ENCODE measurements at places on chromosomes 1 and 21. TPM values are rescaled to one million over a fixed set of nuclear protein-coding genes. Genes with fewer than 3 reads are reported as not detected.
A peak's percentile ranks its signal among the peaks of the same experiment; 100 is the strongest.

SPATA21 gene
- not detected for total RNA-seq

SLC22A15 gene
- 3.4 TPM for total RNA-seq

CTH gene
- total RNA-seq = 0.77 TPM

DNA sequence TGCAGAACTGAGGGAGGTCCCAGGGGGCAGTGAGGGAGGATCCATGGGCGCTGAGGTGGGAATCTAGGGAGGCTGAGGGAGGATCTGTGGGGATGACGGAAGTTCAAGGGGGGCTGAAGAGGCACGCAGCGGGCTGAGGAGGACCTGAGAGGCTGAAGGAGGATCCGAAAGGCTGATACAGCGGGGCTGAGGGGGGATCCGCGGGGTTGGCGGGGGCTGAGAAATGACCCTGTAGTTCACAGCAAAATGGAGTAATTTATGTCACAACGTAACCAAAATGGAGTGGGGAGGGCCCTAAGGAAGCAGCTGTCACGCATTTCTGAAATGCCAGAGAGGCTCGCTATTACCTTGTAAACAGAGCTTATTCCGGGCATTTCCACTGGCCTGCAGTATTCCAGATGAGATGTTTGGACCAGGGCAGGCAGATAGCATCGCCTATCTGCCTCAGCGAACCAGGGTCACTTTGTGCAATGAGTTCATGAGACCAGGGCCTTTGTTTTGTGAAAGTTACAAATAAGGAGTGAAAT, 926 bp upstream of the MRPL55 start:
- peak; percentile 66 for DNase-seq

DNA sequence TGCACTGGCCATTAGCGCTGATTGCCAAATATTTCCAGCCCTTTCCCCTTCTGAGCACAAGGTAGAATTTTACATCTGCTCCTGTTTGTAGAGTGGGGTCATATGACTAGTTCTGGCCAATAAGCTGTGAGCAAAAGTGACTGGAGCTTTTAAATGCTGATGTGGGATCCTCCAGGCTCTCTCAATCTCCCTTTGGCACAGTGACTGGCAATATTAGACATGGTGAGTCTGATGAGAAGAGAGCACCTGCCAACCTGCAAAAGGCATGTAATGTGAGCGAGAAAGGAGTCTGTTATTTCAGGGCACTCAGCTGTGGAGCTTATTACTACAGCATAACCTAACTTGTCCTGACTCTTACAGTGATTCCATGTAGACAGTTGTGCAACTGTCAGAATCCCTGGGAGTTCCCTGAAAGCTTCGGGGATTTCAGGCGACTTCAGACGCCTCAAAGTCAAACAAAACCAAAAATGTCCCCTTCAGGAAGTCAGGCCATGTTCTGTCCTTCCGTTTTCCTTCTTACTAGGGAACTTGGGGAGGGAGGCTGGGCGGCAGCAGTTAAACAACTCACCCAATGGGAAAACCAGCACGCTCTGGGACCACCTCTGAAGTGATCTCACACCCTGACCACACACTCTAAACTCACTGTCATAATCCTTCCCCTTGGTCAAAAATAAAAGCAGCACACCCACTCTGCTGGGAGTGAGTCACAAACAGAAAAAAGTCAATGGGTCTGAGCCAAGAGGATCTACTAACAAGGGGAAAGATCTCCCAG, 3.6 kb upstream of the RASSF5 start:
- peak; percentile 100 for DNase-seq

DNA sequence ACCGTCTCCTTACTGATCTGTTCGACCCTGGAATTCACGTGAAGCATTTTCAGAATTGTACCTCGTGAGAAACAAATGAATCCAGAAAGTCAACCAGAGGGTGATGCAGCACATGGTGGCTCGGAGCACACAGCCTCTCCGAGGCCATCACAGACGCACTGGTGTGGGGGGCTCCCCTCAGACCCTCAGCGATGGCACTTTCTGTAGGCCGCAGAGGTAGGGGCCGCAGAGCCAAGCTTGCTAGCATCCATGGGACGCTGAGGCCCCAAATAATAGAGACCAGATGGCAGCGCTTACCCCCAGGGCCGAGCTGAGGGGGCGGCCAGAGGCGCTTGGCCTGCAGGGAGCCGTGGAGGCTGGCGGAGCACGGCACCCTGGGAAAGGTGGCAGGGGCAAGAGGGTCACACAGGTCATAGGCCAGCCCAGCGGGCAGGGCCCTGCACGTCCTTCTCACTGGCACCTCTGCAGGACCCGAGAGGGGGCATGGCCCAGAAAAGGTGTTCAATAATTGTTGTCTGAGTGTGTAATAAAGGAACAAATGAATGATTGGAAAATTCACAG, 28.1 kb upstream of the COL6A2 start:
- DNase-seq = no peak

GRCh38 chr1:228312136-228312764, 94.4 kb downstream of the TRIM11 start:
- DNase-seq = no peak

DNA sequence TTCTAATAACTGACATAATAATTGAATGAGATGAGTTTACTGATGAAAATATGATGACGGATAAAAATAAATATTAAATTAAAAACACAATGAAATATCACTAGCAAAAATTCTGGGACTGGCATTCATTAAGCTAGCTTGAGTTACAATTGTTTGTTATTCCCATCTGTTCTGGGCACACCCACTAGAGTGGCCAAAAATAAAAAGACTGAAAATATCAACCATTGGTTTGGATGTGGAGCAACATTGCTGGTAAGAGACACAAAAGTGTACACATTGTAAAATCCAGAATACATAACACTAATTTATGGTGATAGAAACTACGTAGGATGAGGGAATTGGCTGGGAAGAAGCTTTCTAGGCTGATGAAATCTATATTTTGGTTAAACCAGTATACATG, 9.6 kb upstream of the NEK7 start:
- DNase-seq = no peak

- DNase-seq = no peak
These were observed 155.1 kb downstream of the IGSF21 start for GRCh38 chr1:18262726-18263125.

DNA sequence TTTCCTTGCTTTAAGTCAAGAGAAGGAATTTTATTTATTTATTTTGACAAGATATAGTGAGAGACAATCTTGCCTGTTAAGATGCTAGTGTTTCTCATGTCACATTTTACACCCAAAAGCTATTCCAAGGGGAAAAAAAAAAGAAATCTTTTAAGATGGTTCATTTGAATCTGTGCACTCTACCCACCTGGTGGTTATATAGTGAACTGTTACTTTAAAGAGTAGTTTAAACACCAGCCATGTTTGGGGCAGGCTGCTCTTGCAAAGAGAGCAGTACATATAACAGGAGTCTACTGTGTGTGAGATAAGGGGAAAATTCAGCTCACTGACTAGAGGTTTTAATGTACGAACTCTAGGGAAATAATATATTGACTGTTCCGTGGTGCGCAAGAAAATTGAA, 3.3 kb upstream of the ELAVL4 start:
- no peak for DNase-seq

DNA sequence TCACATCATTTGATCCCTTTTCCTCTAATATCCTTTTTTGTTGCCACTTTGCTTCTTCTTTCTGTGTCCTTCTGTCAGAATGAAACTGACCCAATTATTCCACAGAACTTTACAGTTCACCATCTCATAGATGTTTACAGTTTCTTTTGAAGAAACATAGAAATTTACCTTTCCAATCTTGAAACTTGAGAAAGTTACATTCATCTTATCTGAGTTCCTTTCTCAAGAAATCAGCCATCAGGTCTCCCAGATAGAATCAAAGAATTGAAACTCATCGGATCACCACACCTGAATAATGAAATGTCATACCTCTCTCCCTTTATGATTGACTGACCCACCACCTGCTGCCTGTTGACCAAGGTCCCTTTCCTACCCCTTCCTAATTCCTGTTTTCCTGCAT, 23.7 kb downstream of the CBR1 start:
- DNase-seq = no peak

DNA sequence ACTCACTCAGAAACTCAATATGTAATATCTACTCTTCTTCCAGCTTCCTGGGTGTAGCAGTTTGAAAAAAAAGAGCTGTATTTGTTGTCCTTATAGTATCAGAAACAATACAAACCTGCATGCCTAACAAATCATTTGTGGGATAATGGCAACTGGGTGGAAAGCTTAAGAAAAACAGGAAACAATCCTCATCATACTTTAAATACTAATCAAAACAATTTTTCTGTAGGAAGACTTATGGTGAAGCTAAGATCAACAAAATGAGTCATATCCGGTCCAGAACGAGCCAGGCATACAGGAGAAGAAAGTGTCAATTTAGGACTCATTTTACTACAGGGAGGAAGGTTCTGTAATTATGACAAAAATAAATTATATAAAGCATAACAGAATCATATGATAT, 181.8 kb upstream of the ADGRL4 start:
- peak; percentile 70 for DNase-seq

DNA sequence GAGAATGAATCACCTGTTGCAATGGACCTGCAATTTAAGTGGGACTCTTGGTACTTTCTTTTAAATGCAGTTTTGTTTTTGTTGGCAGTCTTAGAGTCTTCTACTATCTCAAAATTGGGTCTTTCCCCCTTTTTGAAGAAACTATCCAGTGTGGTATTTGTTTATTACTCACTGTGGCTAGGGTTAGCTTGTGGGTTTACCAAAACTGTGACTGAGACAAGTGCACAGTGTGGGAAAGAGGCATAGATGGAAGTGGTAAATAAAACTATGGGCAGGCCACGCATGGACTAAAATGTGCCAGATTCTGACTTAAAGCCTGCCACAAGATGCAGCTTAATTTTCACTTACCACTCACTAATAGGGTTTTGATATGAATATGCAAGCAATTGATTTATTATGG, 1441.7 kb downstream of the PLA2G4A start:
- DNase-seq = no peak

DNA sequence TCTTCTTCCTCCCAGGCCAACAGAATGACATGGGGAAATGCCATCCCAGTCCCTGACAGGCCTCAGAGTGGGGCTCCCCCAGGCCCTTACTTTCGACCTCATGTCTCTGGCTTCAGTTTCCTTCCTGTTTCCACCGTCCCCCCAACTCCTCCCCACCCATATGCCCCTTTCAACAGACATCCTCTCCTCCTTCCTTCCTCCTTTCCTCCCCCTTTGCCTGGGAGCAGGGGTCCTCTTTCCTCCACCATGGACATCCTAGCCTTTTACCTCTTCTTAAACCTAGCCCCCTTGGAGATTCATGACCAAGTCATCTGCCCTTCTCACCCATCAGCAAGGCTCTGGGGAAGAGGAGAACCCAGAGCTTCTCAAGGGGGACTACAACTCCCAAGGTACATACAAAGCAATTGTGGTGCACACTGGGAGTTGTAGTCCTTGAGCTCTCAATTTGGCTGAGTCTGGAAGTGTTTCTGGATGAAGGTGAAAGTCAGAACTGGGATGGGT, 4.0 kb downstream of the ZBTB7B start:
- DNase-seq = peak; percentile 39

DNA sequence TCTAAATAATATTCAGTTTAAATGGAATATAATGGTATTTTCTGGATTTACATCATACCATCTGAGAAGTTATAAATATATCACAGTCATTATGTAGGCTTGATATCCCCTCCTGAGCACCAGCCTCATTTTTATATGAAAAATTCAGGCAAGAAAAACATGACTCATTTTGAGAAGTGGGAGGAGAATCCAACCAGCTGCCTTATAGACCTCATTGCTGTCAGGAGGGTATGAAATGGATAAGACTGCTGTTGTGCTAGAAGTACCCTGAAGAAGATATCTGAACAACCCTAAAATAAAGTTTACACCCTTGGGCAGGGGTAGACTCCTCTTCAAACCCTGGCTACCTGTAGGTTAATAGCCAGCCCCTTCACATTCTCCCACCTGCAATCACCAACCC, 8.8 kb downstream of the GIPC2 start:
- peak; percentile 83 for DNase-seq

DNA sequence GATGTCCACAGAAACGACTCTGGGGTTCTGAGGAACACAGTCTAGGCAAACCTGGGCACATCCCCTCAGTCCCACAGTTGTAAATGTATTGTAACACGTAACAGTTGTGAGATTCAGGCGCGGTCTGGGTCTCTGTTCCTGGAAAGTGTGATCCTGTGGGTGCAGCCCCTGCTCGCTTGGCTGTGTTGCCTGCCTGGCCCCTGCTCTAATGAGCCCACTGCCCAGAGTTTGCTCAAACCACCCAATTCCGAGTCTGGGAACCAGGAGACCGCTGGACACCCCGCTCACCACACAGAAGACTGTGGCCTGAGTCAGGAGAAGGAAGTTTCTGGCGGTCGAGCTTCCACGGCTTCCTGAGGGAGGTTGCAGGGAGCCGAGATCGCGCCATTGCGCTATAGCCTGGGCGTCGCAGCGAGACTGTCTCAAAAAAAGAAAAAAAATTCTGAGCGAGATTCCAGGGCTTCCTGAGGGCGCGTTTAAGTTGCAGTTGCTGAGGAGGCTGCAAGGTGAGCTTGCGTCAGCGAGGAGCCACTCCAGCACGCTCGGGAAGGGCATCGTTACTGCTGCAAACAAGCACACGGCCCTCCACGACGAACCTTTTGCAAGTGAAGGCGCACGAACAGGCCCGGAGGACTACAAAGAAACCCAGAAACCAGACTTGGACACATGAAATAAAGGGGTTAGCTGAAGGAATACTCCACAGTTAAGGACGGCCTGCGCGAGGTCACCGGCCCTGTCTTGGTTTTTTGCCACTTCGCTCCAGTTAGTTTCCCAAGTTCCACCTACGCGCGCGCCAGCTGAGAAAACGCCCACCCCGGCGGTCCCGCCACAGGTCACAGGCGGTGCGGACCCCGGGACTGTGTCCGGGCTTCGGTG, 1.1 kb downstream of the C21orf58 start:
- DNase-seq = peak; percentile 41

DNA sequence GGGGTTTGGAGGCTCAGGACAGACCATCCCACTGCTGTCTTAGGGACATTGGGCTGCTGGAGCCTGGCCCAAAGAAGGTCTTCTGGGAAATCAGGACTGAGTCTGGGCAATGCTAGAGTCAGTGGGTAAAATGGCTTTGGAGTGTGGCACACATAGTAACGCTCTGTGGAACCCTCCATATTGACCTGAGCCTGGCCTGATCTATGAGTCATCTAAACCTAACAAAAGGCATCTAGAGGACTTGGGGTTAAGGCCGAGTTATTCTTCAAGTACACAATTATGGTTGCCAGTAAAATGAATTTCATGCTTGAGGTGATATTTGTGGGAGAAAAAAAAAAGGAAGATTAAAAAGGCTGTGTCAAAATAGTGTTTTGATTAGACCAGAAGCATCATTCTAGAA, 77.7 kb downstream of the ST6GALNAC5 start:
- peak; percentile 63 for DNase-seq

- DNase-seq = no peak
These were observed 48.7 kb upstream of the EDN2 start for GRCh38 chr1:41533016-41533730.

DNA sequence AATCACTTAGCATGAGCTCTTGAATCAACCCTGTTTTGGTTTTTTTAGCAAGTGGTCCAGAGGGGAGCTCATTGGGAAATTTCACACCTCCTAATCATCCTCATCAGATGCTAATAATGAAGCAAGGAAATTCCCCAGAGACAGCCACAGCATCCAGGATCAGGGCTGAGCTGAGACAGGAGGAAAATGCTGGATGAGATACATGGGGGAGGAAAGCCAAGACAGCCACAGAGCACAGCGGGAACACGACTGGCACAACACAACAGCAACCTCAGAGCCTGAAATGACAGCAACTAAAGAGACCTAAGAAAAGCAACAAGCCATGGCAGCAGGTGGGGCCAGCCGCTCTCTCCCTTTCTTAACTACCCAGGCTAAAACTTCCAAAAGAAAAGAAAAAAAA, 70.4 kb downstream of the UBR4 start:
- no peak for DNase-seq

Measured in LHCN-M2 (cell line).